Vagina (tissue), 2 donors: ENCODE measurements at places on chromosomes 7 and 10. TPM values are rescaled to one million over a fixed set of nuclear protein-coding genes. Genes with fewer than 3 reads are reported as not detected.

DNA sequence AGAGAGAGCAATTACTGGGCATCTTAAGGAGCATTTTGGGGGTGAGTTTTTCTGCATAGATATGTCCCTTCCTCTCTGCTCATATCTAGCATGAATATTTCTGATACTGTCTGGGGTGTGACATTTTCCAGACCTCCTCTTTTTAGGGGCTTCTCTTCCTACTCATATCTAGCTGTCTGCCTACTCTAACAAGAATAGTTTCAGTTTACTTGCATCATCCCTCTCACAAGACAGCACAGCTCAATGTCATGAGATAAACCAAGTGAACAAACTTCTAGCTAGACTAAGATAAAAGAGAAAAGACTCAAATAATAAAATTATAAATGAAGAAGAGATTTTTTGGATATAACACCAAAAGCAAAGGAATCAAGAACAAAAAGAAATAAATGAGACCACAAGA, 419.5 kb upstream of the SORCS1 start:
- no peaks in the 10 kb centered on the region for H3K27me3 ChIP-seq
- no peaks in the 10 kb centered on the region for H3K36me3 ChIP-seq
- no peak overlapping the region for H3K4me3 ChIP-seq
- no peaks in the 10 kb centered on the region for H3K4me1 ChIP-seq
- no peak overlapping the region for H3K27ac ChIP-seq

GRCh38 chr10:88810196-88810961, 7.8 kb downstream of the LIPM start:
- no peaks in the 10 kb centered on the region for H3K36me3 ChIP-seq
- H3K4me3 ChIP-seq = no peak overlapping the region
- no peak for DNase-seq
- no peak overlapping the region for H3K27ac ChIP-seq

- H3K4me3 ChIP-seq = no peak overlapping the region
- no peaks in the 10 kb centered on the region for H3K36me3 ChIP-seq
- no peaks in the 10 kb centered on the region for H3K27me3 ChIP-seq
- no peak for DNase-seq
These were observed 20.6 kb upstream of the ERCC6 start for GRCh38 chr10:49559476-49559875.

GRCh38 chr7:133482599-133482998, 229.7 kb downstream of the EXOC4 start:
- no peak for DNase-seq
- H3K27me3 ChIP-seq = no peaks in the 10 kb centered on the region
- no peak overlapping the region for H3K27ac ChIP-seq
- H3K36me3 ChIP-seq = no peaks in the 10 kb centered on the region
- no peak overlapping the region for H3K4me3 ChIP-seq

DNA sequence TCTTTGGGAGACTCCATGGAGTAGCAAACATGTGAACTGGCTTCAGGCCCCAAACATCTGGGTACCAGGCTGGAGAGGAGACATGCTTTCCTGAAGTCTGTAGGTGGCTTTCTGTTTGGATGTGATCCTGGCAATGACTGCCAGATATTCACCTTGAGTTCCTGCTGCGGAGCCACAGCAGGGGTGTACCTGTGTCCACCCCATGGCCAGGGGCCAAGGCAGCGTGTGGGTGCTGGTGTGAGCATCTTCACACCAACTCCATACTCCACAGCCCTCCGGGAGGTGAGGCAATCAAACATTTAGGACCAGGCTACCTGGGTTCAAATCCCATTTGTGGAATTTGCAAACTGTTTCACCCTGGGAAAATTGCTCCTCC, 113.0 kb downstream of the ADCY1 start:
- H3K27me3 ChIP-seq = no peaks in the 10 kb centered on the region
- peak; percentile 54 for DNase-seq
- no peaks in the 10 kb centered on the region for H3K36me3 ChIP-seq
- H3K4me3 ChIP-seq = no peak overlapping the region

- no peak for DNase-seq
- H3K4me3 ChIP-seq = no peak overlapping the region
- H3K4me1 ChIP-seq = no peaks in the 10 kb centered on the region
- no peak overlapping the region for H3K27ac ChIP-seq
These were observed 25.3 kb upstream of the SMIM30 start for GRCh38 chr7:113143486-113144257.

The SPDYE2 gene
- not detected for total RNA-seq

GRCh38 chr10:100816671-100817070, 71.3 kb downstream of the PAX2 start:
- H3K4me3 ChIP-seq = no peak overlapping the region
- no peaks in the 10 kb centered on the region for H3K4me1 ChIP-seq
- H3K36me3 ChIP-seq = no peaks in the 10 kb centered on the region
- H3K27me3 ChIP-seq = peaks cover 3% of the 10 kb centered on the region

The KIAA1549 gene
- 2.9 TPM for total RNA-seq

DNA sequence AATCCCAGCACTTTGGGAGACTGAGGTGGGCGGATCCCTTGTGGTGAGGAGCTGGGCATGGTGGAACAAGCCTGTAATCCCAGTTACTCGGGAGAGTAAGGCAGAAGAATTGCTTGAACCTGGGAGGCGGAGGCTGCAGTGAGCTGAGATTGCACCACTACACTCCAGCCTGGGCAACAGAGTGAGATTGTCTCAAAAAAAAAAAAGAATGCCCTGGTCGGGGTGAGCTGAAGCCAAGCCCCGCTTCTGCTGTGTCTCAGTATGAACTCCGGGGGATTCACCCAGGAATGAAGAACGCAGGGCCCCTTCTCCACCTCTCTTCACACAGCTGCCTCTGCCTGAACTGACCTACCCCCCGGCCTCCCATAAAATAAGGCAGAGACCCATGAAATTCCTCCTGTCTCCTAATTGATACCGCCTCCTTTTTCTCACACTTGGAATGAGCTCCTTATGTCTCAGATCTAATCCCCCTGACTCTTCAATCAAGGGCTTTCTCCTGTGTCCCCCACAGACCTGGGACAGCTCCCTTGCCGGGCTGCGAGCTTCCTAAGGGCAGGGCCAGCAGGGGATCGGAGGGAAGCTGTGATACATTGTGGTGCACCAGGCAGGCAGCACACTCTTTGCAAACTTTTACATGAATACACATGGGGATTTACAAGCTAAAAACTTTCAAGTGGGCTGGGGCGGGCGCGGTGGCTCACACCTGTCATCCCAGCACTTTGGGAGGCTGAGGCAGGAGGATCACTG, 911 bp upstream of the ZP3 start:
- DNase-seq = no peak
- H3K36me3 ChIP-seq = no peaks in the 10 kb centered on the region
- no peak overlapping the region for H3K4me3 ChIP-seq
- H3K27ac ChIP-seq = no peak overlapping the region

The NEBL gene
- total RNA-seq = 55.2 TPM

DNA sequence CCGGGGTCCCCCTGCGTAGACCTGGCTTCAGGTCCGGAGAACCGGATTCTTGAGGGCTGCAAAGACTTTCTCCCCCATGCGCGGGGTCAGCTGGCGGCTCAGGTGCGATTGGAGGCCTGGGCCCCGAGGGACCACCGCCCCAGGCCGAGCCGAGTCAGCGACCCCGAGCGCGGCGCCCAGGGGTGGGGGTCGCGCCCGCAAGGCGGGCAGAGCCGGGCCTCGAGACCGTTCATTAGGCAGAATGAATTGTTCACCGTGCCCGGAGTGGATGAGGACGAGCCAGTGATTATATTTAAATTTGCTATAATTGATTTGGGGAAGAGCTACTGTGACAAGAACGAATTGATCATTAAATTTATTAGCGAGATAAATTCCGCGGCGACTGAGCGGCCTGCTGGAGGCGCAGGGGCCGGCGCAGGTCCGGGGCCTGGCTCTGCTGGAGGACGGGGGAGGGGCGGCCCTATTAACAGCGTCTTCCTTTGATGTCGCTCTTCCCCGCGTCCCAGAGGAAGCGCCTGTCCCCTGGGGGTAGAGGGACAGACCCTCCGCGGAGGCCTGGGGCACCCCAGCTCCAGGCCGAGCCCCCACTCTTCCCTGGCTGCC, 7.5 kb downstream of the MNX1 start:
- DNase-seq = no peak
- no peaks in the 10 kb centered on the region for H3K36me3 ChIP-seq
- H3K27ac ChIP-seq = no peak overlapping the region
- peaks cover 33% of the 10 kb centered on the region for H3K27me3 ChIP-seq
- peaks cover 44% of the 10 kb centered on the region for H3K4me1 ChIP-seq

DNA sequence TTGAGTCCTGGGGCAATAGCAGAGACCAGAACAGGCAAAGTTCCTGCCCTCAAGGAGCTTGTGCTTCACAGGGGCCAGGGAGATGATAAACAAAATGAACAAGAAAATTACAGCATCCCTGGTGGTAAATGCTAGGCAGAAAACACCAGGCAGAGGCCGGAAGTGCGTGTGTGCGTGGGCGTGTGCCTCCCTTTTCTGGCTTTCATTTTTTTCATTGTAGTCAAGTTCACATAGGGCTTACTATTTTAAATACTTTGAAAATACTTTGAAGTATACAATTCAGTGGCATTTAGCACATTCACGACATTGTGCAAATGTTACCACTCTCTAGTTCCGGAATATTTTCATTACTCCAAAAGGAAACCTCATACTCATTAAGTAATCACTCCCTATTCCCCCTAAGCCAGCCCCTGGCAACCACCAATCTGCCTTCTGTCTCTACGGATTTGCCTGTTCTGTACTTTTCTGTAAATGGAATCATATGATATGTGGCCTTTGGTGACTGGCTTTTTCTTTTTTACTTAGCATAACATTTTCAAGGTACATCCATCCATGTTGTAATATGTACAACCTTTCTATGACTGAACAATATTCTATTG, 88.1 kb upstream of the PDCD4 start:
- H3K27ac ChIP-seq = no peak overlapping the region
- H3K36me3 ChIP-seq = no peaks in the 10 kb centered on the region
- no peaks in the 10 kb centered on the region for H3K4me1 ChIP-seq
- DNase-seq = no peak
- H3K27me3 ChIP-seq = no peaks in the 10 kb centered on the region

- DNase-seq = no peak
- H3K4me1 ChIP-seq = no peaks in the 10 kb centered on the region
- no peak overlapping the region for H3K27ac ChIP-seq
- H3K36me3 ChIP-seq = no peaks in the 10 kb centered on the region
- H3K27me3 ChIP-seq = no peaks in the 10 kb centered on the region
- no peak overlapping the region for H3K4me3 ChIP-seq
These were observed 200.8 kb upstream of the PFKP start for GRCh38 chr10:2866569-2866968.

GRCh38 chr7:75813781-75814236, at the start of gene CCL24:
Gene CCL24 (minus strand): TSS chr7:75813806. CDS start chr7:75813715, 91 bp downstream.
- no peaks in the 10 kb centered on the region for H3K36me3 ChIP-seq
- H3K4me3 ChIP-seq = no peak within 1 kb of the TSS
- H3K27ac ChIP-seq = no peak within 1 kb of the TSS
- H3K27me3 ChIP-seq = no peaks in the 10 kb centered on the region
- DNase-seq = no peak

DNA sequence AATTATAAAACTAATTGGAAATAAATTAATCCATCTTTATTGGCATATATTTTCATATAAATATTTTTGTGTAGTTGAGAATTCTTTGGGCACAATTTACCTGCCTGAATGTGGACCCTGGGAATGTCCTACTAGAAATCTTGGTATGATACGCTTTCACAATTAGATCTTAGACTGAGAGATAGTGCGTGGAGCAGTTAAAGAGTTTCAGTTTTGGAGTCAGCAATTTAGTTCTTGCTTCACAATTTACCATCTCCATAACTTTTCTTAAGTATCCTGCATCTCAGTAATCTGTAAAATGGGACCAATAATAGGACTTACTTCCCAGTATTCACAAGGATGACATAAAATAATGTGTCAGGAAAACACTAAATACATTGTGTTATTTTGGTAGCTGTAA, 2.0 kb downstream of the MTPN start:
- H3K4me3 ChIP-seq = no peak overlapping the region
- peaks cover 57% of the 10 kb centered on the region for H3K4me1 ChIP-seq
- H3K27me3 ChIP-seq = no peaks in the 10 kb centered on the region
- no peaks in the 10 kb centered on the region for H3K36me3 ChIP-seq

DNA sequence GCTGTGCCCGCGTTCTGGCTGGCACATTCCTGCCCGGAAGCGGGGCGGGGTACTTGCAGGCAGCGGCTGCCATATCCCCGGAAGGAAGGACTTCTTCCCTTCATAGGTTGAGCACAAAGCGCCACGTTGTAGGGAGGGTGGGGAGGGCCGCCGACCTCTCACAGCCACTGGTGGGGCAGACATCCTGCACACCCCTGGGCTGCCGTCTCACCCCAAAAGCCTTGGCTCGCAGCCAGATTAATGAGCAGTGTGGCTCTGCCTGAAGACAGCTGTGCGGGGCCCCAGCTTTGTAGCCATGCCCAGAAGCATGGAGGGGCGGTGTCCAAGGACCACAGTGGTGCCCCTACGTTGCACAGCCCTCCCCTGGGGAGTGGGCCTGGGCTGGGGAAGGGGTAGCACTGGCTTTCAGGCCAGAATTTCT, 54.3 kb upstream of the DPYSL4 start:
- H3K27me3 ChIP-seq = no peaks in the 10 kb centered on the region
- no peak overlapping the region for H3K27ac ChIP-seq
- no peak overlapping the region for H3K4me3 ChIP-seq
- no peaks in the 10 kb centered on the region for H3K4me1 ChIP-seq

DNA sequence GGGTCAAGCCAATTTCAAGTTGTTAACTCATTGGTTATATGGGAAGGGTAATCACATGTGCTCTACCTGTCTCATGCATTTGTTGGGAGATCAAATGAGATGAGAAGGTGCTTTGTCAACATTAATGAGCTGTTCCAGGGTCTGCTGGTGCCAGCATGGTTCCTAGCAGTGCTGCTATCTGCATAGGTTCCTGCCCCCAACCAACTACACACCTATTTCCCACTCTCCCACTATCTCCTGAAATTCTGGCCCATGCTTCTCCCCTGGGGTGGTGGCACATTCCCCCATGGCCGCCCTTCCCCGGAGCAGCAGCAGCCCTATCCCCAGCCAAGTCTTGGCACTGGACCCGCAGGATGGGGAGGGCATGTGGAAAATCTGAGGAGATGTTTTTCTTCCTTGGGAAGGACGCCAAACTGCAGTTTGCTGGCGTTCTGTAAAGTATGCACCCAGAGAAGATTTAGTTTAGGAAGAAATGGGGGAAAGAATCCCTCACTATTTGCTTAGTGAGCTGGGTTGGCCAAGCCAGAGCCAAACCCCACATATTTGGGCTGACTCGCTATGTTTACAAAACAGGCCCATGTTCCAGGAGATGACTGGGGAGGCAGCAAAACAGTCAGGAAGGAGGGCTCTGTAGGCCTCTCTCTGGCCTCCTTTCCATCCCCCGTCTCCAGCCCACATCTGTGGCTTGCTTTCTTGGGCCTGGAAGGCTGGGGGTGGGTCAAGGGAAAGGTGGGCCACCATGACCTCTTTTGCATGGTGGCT, 42.5 kb downstream of the PPP1R3C start:
- no peak overlapping the region for H3K4me3 ChIP-seq
- no peaks in the 10 kb centered on the region for H3K27me3 ChIP-seq
- peak overlapping the region; percentile 82 for H3K27ac ChIP-seq
- H3K36me3 ChIP-seq = no peaks in the 10 kb centered on the region
- peaks cover 63% of the 10 kb centered on the region for H3K4me1 ChIP-seq
- DNase-seq = no peak

The HOXA9 gene
- 13.0 TPM for total RNA-seq

- peak overlapping the region; percentile 48 for H3K27ac ChIP-seq
- H3K36me3 ChIP-seq = no peaks in the 10 kb centered on the region
- no peak overlapping the region for H3K4me3 ChIP-seq
- H3K4me1 ChIP-seq = peaks cover 6% of the 10 kb centered on the region
- DNase-seq = no peak
These were observed 47.8 kb downstream of the STRA8 start for GRCh38 chr7:135281363-135281949.

- no peak overlapping the region for H3K27ac ChIP-seq
- no peaks in the 10 kb centered on the region for H3K27me3 ChIP-seq
- no peaks in the 10 kb centered on the region for H3K36me3 ChIP-seq
- DNase-seq = no peak
- no peak overlapping the region for H3K4me3 ChIP-seq
- no peaks in the 10 kb centered on the region for H3K4me1 ChIP-seq
These were observed 336.0 kb upstream of the IGFBP3 start for GRCh38 chr7:46256870-46257661.

The TMEM140 gene
- 20.4 TPM for total RNA-seq
